CD4-positive, alpha-beta memory T cell (primary cell): ENCODE measurements at places on chromosomes 2 and 18.

GRCh38 chr2:125418483-125418882, 1237.5 kb upstream of the GYPC start:
- DNase-seq = no peak

DNA sequence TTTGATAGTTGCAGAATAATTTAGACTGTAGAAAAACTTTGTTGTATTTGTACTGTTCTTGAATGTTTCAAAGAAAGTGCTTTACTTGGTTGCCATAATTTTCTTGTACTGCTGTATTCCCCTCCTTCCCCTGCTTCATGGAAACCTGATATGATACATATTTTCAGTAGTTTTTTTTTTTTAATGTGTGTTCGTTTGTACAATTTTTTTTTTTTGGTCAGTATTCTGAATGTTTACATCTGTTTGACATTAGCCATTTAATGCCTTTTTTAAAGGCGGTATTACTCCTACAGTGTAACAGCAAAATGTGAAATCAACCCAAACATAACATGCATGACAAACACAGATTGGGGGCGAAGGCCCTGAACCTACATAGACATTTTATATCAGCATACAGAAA, 172.3 kb downstream of the ASXL3 start:
- no peak for DNase-seq

DNA sequence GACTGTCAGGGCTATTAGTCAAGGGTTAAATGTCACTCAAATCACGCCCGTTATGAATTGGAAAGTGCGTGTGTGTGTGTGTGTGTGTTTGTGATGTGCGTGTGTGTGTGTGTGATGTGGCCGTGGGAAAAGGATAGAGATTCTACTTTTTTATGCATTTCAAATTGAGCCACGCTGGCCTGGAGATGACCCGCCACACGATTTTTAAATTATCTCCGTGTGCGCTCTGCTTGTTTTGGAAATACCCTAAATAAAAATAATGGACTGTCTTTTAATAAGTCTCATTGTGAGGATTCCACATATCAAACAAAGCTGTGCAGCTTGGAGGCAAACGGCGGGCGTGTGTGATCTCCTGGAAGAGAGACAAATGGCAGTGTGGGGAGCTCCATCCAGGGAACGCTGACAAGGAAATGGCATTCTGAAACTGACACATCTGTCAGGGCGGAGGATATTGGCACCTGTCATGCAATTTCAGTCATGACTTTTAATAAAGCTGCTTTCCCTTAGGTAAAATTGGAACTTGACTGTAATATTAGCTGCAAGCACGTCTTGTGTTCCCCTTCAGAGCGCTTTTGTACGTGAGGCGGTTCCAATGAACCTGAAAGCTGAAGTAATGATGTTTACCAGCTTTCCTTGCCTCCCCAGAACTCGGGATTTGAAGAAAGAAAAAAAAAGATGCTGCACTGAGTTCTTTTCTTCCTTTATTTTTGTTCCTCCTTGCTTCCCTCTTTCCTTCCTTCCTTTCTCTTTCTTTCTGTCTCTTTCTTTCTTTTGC, 381.8 kb upstream of the SMIM21 start:
- DNase-seq = no peak

DNA sequence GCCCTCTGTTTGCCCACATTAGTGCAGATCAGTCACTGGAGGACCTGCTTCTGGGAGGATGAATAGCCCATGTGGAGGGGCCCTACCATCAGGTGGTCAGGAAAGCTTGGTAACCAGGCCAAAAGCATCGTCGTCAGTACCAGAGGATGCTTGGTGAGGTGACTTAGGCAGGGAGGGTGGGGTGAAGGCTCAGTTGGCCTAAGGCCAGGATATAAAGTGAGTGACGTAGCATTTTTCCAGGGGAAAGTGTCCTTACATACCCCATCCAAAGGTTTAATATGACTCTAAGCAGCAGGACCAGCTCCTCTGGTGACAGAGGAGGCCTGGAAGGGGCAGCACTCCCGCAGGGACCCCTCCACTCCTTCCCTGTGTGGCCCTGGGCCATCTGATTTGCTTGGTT, 27.7 kb upstream of the DNMT3A start:
- no peak for DNase-seq

DNA sequence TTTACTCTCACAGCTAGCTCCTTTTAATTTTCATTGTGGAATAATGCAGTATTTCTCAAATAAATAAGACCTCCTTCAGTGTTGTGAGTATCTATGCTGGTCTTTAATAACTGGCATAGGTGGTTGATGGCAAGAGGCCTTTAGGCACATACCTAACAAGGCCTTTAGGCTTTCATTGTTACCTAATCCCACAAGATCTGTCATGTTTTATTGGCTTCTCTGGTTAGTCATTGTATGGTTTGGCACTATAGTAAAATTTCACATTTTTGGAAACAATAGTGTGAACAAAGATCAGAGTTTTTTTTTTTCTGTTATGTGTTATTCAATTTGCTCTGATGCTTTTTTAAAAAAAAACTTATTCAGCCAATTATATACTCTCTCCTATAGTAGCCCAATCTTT, 89.8 kb upstream of the NEUROD1 start:
- no peak for DNase-seq

GRCh38 chr18:69996951-69997798, 49.5 kb upstream of the CD226 start:
- no peak for DNase-seq

- DNase-seq = no peak
Measured at GRCh38 chr2:189265696-189266320, 86.2 kb upstream of the COL5A2 start.

DNA sequence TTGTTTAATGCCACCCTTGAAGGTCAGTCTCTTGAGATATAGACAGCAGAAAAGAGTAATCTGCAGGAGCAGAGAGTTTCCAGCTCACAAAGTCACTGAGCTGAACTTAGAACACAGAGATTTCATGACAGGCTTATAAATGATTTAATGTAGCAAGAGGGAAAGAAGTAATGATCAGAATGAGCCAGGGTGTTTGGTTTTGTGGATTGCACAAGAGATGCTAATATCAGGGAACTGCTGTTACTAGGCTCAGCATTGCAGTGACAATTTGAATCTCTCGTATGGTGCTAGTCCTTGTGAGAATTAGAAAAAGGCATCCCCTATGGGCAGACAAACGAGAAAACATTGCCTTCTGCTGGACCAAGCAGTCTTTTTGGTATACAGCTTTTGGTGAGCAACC, 61.7 kb upstream of the ITGB6 start:
- no peak for DNase-seq

DNA sequence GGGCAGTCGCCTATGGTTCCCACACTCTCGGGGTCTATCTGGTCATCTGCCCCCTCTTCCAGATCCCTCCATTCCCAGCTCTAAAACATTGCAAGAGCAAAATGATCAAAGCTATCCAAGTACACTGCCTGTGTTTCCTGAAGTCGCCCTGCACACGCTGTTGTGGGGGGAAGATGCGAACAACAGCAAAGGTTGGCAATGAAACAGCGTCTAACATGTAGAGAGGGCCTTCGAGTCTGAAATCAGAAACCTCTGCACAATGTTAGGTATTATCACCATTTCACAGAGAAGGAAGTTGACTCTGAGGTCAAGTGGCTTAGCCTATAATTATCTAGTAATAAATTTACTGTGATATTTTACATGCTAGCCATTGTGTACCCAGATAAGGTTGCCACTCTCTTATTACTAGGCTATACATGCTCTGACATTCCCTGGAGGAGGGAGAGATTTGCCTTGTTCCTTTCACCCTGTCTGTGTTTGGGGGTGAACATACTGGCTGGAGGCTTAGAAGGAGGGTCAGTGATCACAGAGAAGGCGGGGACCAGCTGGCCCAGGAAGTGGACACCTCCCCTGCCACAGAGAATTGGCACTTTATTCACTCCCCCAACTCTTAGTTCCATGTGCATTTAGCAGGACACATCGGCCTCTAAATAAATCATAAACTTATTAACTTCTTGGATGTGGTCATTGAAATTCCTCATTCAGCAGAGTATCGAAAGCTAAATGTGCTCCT, 36.8 kb downstream of the KCTD1 start:
- no peak for DNase-seq

GRCh38 chr2:234970099-234970440, 18.3 kb downstream of the SH3BP4 start:
- DNase-seq = no peak

GRCh38 chr18:67776929-67777328, 260.4 kb upstream of the DSEL start:
- DNase-seq = no peak

DNA sequence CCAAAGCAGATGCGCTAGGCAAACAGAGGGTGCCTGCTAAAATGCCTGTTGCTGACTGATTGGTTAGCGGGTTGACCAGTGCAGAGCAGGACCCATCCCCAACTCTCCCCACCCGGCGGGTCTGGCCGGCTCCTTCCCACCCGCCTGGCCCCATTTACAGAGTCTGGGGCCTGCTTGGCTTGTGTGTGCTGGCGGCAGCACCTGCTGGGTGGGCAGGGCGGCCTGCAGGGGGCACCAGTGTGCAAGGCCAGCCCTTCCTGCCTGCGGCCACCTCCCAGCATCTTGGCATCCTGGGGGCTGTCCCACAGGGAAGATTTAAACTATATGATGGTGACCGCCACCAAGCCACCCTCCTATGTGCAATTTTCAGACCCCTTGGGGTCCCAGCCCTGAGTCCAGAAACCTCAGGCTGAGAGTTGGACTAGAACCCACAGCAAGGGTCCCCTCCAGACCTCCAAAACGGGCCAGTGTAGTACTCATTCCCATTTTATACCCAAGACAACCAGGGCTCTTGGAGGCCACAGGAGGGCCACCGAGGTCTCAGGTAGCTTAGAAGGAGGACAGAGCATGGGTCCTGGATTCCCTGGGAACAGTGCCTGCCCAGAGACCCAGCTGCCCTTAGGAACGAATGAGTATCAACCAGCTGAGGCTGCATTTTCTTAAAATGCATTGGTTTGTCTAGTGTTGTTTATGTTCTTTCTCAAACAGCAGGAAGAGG, 173.6 kb downstream of the SMAD7 start:
- peak; percentile 70 for DNase-seq

- no peak for DNase-seq
Measured at GRCh38 chr2:200319548-200320337, 13.2 kb downstream of the SPATS2L start.

DNA sequence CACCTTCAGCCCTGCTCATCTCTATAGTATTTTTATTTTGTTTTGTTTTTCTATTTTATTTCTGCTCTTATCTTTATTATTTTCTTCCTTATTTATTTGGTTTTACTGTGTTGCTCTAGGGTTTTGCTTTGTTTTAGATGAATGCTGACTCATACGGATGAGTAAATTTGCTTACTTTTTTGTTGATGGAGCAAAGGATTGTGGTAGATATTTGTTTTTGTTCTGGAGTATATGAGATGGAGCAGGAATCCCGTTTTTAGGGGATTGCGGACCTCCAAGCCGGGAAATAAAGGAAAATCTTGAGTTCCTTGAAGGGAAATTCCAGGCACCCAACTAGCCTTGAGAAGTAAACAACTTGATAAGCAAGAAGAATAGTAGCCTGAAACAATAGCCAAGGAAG, 15.3 kb upstream of the COLEC12 start:
- no peak for DNase-seq

DNA sequence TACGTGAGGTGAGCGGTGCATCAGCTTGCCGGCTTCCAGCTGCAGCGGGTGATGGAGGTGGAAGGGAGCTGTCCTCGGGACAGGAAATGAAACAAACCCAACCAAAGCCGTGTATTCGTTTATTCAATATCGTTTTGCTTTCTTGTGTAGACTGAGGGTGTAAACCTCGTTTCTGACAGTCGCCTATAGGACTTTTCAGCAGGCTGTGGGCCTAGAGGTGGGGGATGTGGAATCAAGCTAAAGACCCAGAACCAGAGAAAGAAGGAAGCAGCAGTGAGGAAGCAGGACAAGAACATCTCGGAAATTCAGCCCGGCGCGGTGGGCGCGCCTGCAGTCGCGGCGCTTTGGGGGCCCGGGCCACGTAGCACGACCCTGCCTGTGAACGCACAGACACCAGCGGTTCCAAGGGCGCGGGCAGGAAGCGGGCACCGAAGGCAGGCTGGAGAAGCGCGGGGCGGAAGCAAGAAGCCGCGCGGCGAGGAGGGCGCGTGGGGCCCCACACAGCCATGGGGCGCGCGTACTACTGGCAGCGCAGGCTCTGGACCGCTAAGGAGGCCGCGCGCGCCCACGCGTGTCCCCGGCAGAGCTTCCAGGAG, 755 bp upstream of the ATP9B start:
- no peak for DNase-seq

GRCh38 chr2:138187221-138187620, 222.9 kb downstream of the HNMT start:
- no peak for DNase-seq

DNA sequence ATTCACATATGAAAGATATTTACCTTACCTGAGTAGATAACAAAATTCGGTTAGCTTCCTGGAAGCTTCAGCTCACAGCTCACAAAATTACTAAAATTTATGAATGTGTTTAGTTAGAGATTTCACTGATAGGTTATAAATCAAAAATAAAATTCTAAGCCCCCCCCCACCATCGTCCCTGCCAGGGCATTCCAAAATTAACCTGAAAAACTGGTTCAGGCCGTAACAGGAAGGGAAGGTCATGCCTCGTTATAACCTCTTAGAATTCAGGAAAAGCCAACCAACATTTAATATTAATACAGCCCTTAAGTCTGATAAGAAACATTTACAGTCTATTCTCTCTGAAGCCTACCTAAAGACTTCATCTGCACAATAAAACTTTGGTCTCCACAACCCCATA, 48.9 kb downstream of the COX7A2L start:
- no peak for DNase-seq

- DNase-seq = no peak
Measured at GRCh38 chr2:39512434-39512935, 75.4 kb upstream of the MAP4K3 start.

GRCh38 chr2:240557808-240558207, at the start of gene ANKMY1:
TSS of gene ANKMY1 (minus strand) at chr2:240557988. CDS start at chr2:240557335, 653 bp downstream.
- DNase-seq = peak; percentile 57

DNA sequence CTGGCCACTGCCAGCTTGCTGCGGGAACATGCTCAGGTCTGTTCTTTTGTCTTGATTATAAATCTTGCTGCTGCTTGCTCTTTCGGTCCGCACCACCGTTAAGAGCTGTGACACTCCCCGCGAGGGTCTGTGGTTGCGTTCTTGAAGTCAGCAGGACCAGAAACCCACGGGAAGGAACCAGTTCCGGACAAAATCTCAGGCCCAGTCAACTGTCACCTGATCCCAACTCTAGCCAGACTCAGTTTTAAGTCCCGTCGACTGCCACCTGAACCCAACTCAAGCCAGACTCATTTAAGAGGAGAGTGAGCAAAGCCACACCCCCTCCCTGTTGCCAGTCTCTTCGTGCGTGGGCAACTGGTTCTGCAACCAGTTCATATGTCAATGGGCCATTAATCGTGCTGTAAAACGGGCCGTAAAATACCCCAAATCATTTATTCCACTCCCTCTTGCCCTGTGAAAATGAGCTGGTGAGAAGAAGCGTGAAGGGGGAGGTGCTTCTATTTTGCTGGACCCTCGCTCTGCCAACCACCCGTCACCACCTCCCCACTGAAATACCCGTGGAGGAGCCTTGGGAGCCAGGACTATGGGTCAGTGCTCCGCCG, 224.3 kb downstream of the NDUFA10 start:
- no peak for DNase-seq

GRCh38 chr2:95074663-95075439, 46.8 kb downstream of the MRPS5 start:
- peak; percentile 72 for DNase-seq

- no peak for DNase-seq
Measured at GRCh38 chr2:27762951-27763906, 8.3 kb upstream of the MRPL33 start.
